CD4-positive, alpha-beta T cell treated with Interleukin-12 subunit alpha and Interleukin-12 subunit beta, for 1 hour (primary cell): ENCODE measurements at places on chromosomes 3 and 15.

- no peak for DNase-seq
Measured at GRCh38 chr3:129121016-129121791, 400 bp downstream of the RAB43 start.

DNA sequence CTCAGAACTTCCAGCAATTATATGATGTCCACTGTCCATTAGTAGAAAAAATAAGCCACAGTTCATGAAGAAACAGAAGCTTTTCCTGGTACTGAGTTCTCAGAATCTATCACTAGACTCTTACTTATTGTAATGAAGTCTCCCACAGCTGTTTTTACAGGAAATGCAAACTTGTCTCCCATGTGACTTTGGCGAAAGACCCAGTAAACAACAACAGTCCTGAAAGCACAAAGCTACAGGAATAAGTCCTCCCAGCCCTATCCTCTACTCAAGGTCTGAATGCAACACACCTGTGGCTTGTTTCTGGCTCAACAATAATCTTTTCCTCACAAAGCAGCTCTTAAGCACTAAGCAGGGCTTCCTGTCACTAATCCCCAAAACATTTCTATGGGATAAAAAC is 55.9 kb downstream of the EOMES start:
- DNase-seq, result no peak

- no peak for DNase-seq
Measured at GRCh38 chr3:168988853-168989252, 674.7 kb downstream of the MECOM start.

- DNase-seq, result peak; percentile 55
Measured at GRCh38 chr3:113532698-113533533, 561 bp downstream of the SIDT1 start.

- DNase-seq, result no peak
Measured at GRCh38 chr15:42725331-42725903, 11.5 kb downstream of the CDAN1 start.

GRCh38 chr3:57586778-57587177 is 10.4 kb downstream of the ARF4 start:
- no peak for DNase-seq
